ENCODE measurements at places on chromosomes 2 and 18.

- no peak for DNase-seq
Measured at GRCh38 chr2:67445652-67446268, 48.6 kb downstream of the ETAA1 start.

- DNase-seq: no peak
Measured at GRCh38 chr18:56570978-56571377, 67.4 kb downstream of the TXNL1 start.

GRCh38 chr2:26745609-26746327 is 18.3 kb upstream of the SLC35F6 start:
- DNase-seq: peak; percentile 72

DNA sequence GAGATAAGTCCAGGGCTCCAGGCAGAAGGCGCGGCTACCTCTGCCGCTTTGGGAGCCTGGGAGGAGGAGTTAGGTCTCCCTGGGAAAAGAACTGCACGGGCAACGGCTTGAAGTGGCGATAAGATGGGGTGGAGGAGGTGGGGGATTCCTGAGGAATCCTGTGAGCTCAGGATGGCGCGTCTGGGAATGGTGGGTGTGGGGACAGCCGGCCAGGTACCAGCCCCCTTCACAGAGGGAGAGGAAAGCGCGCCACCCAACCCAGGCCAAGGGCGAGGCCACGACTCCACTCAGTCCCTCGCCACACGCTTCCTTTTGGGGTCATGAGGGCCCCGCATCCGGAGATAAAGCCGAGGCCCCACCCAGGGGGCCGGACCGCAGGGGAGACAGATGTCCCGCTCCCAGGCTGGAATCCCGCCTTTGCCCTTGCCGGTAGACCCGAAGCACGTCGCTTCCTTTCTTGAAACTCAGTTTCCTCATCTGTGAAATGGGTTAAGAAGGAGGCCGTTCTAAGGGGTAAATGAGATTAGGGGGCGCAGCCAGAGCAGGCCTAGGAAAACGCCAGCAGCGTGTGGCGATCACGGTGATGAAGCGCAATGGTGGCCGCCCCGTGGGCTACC is 1.7 kb upstream of the CTDSP1 start:
- DNase-seq: no peak

- no peak for DNase-seq
Measured at GRCh38 chr18:61608316-61608715, 275.1 kb downstream of the CDH20 start.

DNA sequence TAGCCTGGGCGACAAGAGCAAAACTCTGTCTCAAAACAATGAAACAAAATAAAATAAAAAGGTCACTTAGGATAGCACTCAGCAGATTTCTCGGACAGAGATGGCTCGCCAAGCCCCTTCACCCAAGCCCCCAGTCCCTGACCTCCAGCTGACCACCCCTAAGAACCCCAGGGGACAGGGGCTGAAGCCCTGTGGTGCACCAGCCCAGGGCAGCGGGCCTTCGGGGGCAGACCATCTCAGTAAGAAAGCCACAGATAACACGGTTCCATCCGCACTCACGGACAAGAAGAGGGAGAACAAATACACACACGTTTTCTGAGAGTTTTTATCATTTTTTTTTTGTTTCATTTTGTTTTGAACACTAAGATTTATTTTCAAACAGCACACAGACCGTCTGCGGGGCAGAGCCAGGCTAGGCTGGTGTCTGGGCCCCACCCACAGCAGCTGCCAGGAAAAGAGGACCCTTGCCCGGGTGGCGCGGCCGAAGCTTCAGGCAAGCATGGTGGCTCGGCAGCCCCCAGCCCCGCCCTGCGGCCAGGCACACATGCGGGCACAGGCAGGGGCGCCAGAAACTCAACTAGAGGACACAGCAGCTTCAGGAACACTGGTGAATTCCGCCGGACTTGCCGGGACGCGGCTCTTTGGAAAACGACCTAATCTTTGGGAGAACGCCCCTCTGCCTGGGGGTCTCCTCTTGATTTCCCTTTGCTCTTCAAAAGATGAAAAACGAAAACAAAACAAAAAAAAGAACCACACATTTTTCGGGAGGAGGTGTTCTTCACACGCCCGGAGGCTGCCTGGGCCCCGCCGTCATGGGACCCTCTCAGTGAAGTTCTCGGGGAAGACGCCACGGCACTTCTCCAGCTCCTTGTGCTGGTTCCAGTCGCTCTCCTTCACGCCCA is 59.0 kb downstream of the BIN1 start:
- DNase-seq: no peak

DNA sequence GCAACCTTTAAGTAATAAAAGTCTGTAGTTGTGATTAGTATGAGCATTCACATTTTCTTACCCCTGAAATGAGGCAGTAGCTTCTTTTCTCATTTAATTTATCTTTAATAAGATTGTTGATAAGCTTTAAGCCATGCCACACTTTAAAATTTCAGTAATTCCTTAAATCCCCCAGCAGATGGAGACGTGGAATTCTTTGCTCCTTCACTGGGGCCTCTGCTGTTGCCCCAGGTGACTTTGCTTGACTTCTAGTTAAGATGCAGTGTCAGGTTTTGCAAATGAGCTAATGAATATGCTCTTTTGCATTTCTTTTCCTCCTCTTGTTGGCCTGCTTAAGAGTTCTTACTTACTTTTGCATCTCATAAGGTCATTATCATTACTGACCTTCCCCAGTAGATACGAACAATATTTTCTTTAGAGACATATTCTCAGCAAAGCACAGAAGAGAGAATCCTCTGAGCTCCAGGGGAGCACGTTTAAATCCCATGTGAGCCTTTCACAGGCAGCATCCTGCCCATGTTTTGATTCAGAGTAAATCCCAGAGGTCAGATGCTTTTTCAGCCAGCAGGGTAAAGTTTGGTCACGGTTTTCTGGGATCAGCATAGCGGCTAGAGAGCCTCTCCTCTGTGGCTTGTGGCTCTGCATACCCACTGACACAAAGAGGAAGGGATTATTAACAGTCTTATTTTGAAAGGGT is 222.9 kb downstream of the PTPRM start:
- no peak for DNase-seq

GRCh38 chr2:154343282-154343681 is 355.2 kb upstream of the KCNJ3 start:
- no peak for DNase-seq

DNA sequence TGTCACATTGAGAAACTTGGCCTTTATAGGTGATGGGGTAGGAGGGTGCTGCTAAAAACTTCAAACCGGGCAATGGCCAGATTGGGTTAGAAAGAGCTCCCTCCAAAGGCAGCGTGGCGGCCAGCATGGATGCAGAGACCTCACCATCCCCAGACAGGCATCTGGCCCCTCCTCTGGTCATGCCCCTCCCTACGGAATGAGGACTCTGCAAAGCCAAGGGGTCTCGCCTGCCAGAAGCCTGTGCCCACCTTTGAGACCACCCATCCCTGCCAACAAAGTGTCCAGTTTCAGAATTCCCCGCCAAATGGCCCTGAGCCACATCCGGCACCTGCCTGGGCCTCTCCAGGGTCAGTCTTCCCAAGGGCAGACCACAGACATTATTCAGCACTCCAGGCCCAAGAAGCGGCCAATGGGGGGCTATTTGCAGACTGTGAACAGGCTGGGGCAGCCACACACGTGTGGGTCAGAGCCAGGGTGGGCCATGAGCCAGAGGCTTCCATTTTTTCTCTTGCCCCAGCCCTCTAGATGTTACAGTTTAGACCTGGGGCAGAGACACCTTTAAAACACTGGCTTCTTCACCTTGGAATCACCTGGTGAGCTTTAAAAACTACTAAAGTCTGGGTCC is 4.2 kb upstream of the ATP6V1B1 start:
- DNase-seq: no peak

- DNase-seq: no peak
Measured at GRCh38 chr2:54271843-54272627, 16.0 kb upstream of the TSPYL6 start.

DNA sequence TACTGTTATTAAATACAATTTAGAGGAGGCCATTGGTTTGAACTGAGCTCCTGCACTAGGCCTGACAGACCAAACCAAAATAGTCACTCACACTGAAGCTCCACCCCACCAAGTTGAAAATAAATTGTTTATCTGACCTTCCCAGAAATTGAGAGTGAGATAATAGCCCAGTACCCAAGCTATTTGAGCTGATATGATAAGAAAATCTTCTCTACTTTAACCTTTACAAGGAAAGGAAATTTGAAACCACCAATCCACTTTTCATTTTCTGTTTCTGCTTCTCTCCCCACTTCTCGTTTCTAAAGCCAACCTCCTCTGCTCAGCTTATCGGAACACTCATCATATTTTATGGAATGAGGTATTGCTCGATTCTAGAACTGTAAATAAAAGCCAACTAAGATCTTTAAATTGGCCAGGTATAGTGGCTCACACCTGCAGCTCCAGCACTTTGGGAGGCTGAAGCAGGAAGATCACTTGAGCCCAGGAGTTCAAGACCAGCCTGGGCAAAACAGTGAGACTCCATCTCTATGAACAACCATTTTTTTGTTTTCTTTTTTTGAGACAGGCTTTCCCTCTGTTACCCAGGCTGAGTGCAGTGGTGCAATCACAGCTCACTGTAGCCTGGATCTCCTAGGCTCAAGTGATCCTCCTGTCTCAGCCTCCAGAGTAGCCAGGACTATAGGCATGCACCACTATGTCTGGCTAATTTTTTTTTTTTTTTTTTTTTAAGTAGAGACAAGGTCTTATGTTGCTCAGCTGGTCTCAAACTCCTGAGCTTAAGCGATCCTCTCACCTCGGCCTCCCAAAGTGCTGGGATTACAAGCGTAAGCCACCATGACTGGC is 13.3 kb upstream of the GALM start:
- DNase-seq: no peak

GRCh38 chr2:221705185-221705877 is 133.2 kb upstream of the EPHA4 start:
- DNase-seq: no peak

DNA sequence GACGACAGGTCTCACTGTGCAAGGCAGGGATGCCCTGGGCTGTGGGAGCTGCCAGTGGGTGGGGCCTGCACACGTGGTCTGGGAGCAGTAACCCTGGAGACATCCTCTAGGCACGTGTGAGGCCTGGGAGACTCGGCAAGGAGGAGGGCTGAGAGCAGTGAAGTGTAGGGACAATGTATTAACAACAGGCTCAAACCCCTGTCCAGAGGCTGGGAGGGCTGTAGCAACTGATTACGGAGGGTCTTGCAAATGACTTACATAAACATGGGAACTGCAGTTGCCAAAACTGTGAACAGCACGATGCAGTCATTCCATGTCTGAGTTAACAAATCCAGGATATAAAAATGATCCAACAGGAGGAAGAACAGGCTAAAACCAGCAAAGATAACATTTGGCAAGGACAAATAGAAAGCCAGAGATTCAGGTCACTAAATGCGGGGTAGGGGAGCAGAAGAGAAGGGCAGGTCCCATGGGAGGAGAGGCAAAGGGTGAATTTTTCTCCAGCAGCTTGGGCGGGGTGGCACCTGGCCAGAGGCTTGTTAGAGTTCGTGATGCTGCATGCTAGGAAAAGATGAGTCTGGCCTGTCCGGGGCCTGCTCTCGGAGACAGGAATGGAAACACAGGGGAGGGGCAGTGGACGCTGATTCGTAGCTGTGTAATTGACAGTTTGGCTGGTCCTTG is 44.9 kb downstream of the CYP27C1 start:
- no peak for DNase-seq

- DNase-seq: no peak
Measured at GRCh38 chr2:162254236-162254871, 11.1 kb upstream of the FAP start.

DNA sequence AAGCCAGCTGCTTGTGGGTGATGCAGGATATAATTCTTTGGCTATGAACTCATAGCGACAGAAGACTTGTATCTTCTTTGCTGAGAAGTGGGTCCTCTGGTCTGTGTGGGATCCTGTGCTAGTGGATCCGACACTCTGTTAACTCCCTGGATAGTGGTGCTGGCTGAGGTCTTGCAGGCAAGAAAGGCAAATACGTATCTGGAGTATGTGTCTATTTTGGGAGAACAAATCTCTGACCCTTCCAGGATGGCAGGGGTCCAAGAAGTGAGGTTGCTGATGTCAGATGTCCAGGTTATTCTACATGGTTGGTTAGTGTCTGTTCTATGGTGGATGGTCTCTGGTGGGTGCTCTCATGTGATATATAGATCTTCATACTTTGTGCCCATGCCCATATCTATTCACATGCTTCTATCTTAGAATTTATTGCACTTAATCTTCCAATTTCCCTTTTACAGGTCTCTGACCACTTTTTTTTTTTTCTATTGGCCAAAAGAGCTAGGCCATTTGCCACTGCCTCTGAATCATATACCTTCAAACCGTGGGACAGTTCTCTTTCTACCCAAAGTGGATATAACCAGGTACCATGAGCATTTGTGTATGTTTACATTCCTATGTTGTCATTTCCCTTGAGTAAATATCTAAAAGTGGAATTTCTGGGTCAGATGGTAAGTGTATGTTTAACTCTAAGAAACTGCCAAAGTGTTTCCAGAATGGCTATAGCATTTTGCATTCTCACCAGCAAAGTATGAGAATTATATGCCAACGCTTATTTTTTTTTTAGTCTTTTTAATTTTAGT is 45.1 kb upstream of the RBMS1 start:
- DNase-seq: no peak

GRCh38 chr2:231010201-231010730 is 14.3 kb downstream of the SPATA3 start:
- no peak for DNase-seq

DNA sequence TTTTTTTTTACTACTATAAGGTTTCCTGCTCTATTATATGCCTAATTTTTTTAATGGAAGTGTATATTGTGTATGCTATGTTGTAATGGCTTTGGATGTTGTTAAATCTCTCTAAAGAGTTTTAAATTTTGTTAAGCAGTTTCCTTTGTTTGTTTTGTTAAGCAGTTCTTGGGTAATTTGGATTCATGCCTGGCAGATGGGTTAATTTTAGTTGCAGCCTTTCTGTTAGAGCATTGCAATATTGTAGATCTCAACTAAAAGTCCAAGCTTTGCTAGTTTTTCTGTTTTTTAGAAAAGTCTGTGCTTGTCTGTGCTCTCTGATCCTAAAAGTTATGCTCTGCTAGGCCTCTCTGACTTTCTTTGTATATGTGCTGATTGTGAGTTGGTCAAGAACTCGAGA is 1229.0 kb upstream of the NRXN1 start:
- DNase-seq: no peak

GRCh38 chr2:68248361-68248760 is 4.0 kb downstream of the PPP3R1 start:
- DNase-seq: no peak

- no peak for DNase-seq
Measured at GRCh38 chr2:30655211-30655610, 152.0 kb downstream of the CAPN13 start.

DNA sequence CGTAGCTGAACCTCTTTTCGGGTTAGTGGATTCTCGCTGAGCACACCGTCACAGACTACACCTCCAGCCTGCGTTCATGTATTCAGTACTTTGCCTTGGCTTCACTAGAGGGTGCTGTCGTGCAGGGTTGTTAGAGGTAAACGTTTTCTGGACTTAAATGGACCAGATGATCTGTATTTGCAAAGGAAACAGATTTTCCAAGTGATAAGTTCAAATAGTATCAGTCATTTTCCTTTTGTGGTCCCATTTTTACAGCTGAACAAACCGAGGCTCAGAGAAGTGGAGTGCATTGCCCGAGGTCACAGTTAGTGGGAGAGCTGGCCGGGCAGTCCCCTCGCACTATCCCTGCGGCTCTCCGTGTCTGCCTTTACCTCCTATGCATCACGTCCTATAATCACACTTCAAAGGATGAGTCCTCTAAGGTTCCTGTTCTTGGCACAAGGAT is 125.9 kb downstream of the MAP4K4 start:
- peak; percentile 29 for DNase-seq
